ENCODE measurements at places on chromosomes 11 and 22.

- no peak for DNase-seq
Observed at GRCh38 chr11:31687256-31687655, 123.9 kb downstream of the PAX6 start.

GRCh38 chr11:124717421-124717785, 22.3 kb upstream of the NRGN start:
- no peak for DNase-seq

DNA sequence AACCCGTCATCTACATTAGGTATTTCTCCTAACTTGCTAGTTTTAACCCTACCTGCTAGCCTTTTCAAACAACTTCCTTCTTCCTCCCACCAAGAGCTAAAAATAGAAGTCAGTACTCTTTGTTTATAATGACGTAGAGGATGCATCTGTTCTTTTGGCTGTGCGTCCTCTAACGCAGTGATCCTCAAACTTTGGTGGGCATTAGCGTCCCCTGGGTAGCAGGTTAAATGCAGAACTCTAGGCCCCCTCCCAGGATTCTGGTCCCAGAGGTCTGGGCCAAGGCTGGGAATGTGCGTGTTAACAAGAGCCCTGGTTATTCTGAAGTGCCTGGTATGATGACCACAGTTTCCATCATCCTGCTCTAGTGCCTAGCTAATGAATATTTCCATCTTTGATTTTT, 67.6 kb downstream of the BARX2 start:
- DNase-seq, result no peak

DNA sequence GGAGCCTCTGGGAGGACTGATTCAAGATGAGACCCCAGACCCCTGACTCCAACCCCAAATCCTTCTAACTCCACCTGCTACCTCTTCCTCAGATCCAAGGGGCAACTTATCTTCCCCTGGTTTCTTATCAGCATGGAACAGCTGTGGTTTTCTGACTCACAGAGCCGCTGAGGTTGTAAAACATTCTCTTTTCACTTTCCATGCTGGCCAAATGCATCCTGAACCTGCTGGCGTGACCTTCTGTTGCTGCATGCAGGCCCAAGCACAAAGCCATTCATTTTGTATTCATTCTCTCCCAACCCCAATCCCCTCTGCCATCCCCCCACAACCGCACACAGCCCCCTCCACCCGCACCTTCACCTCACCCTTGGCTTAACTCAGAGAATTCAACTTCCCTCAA, 70.3 kb downstream of the SEZ6L start:
- no peak for DNase-seq

DNA sequence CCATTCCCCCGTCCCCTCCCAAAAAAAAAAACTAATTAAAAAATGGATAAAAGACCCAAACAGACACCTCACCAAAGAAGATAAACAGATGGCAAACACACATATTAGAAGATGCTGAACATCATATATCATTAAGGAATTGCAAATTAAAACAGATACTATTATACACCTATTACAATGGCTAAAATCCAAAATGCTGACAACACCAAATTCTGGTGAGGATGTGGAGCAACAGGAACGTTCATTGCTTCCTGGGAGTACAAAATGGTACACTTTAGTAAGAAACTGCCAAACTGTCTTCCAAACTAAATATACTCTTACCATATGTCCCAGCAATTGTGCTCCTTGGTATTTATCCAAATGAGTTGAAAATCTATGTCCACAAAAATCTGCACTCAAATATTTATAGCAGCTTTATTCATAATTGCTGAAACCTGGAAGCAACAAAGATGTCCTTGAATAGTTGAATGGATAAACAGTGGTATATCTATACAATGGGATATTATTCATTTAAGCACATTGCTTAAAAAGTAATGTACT, 19.9 kb downstream of the NAGA start:
- DNase-seq, result no peak

DNA sequence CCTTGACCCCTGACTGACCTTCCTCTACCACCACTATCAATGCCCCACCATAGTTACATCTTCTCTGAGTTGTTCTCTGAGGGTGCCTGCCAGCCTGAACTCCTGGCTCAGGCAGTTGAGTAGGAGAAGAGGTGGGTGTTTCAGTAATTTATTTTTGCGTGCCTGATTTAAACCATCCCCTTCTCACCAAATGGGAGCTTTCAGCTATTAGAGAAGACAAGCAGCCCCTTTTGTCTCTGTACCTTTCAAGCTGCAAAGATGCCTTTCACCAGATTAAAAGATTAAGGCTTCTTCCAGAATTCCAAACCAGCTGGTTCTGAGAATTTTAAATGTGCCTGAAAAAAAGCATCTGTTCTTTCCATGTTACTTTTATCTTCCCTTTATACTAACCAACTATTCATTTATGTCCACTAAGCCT, 223.8 kb downstream of the FAM76B start:
- DNase-seq, result no peak

DNA sequence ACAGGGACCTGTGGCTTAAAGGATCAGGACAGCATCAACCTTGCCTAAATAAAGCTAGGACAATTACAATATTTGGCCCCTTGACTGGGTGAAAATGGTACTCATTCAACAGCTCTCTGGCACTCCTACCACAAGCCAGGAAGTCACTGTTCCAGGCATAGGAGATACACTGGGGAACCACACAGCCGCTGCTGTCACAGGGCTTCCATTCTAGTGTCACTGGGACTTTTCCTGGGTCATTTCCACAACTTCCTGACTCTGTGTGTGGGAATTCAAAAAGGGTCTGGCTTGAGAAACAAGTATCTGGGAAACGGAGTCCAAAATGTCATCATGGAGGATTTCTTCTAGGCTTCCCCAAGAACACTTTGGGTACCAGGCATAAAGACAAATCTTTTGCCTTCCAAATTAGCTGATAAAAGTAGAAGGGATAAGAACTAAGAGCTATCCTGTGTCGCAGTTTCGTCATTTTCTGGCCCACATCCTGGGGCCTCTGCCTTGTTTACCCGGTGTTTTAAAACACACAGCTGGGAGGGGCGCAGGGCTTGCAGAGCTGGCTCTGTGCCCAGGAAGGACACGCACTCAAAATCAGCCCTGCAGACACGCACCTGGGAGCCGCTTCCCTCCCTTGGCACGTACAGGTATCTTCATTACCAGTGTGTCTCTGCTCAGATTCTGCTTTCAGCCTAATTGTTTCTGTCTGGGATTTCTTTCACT, 38.0 kb downstream of the TMEM45B start:
- DNase-seq, result no peak

DNA sequence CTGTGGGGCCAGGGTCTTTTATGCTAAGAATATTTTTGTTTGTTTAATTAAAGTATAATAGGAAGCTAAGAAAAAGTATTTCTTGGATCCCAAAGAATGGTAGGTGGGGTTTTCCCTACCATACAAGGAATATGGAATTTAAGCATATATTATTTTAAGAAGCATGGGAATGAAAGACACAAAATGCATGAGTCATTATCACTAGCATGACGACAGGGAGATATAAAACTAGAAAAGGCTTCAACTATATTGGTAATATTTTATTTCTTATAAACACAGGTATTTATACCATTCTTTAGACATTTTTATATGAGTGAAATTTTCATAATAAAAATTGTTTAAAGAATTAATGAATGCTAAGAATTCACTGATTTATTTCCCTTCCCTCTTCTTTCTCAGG, 39.3 kb upstream of the SOX6 start:
- no peak for DNase-seq

- DNase-seq, result no peak
Observed at GRCh38 chr11:70103256-70103975, 25.3 kb downstream of the ANO1 start.

DNA sequence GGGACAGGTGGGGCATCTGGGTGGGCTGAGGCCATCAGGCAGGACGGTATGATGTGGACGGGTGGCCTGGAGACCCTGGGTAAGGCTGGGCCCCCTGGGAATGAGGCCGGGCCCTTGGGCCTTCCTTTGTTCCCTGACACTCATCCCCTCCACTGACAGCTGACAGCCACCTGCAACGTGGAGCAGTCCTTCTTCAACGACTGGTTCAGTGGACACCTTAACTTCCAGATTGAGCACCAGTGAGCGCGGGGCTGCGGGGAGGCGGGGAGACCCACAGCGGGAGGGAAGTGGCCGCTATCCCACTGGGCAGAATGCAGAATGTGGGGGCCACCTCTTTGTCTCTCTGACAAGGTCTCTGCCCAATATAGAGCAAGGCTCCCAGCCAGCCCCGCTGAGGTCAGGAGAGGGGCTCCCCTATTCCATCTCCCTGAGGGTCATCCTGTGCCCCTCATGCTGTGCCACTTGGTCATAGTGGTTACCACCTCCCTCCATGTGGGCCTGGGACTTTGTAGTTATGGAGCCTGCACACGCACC, 27.7 kb downstream of the FADS3 start:
- DNase-seq, result no peak

DNA sequence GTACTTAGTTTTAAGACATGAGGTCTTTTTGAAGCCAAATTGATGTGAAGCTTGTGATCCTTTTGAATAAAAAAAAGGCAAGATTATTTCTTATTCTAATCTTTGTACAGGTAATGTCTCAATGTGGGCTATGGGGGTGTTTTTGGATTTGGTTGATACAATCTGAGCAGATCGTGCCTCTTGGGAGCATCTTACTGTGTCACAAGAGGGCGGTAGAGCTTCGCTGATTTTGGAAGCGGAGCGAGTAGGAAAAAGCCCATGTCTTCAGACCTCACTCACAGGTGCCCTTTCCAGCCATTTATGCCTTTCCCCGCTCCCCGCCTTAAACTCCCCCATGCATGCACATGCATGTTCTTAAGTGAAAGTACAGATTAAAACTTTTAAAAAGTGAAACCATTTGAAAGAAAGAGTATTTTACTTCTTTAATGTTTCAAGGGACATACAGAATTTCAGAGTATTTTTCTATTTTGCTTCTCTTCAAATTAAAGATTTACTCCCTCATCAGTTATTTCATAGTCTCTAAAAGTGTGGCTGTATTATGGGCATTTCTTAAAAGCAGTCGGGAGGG, 18.8 kb downstream of the DDX25 start:
- DNase-seq, result peak; percentile 64

DNA sequence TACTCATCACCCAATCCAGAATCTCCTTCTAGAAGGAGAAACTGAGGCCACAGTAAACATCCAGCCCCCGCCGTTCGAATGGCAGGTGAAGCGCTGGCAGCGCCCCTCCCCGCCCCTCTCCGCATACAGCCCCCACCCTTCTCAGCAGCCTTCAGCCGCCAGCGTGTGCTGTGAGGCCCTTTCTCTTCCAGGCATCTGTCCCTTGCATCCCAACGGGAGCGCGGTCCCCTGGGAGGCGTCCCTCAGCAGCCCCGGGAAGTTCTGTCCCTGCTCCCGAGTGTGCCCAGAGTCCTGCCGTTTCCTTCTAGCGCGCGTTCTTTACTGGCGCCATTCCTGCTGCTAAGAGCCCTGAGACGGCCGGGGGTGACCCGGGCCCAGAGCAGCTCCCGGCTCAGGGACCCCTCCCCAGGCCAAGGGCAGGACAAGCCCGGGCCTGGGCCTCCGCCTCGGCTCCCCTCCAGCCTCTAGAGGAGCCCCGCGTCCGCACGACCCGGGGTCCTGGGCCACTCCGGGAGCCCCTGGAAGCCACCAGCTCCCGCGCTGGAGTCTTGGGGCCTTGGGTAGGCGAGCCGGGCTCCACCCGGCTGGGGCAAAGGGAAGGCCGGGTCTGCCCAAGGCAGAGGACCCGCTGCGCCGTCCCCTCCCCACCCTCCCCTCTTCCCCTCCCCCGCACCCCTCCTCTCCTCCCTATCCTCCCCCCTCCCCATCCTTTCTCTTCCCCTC, 450.4 kb downstream of the OPCML start:
- no peak for DNase-seq

GRCh38 chr22:21927174-21927823, 25.3 kb downstream of the PPM1F start:
- no peak for DNase-seq

DNA sequence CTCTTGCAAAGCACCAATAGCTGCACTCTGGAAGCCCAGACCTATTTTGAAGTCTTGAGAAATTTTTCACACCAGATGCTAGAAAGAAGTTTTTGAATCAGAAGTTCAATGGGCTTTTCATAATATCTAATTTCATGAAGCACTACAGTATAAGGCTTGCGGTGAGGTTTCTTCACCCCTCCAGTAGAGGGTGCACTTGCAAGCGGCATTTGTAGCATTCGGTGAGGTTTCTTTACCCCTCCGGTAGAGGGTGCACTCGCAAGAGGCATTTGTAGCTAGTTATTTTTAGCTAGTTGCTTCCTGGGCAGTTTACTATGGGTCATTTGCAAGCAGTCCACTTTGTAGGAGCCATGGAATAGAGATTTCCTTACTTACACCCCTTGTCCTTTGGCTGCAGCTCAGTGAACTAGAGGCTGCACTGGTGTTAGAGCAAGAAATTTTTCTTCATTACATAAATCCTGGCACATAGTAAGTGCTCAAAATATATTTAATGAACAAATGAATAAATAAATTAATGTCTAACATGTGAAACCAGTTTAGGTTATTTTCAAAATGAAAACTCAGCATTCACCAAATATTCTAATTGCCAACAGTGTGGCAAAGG, 7.8 kb upstream of the NOX4 start:
- no peak for DNase-seq

All from Panc1 (cell line).